ENCODE measurements at places on chromosomes 13 and 19. TPM values are rescaled to one million over a fixed set of nuclear protein-coding genes. Genes with fewer than 3 reads are reported as not detected.

C19orf38 gene
- total RNA-seq, result 1.4 TPM

GRCh38 chr19:29943615-29944014 is 1.6 kb downstream of the URI1 start:
- peaks cover 53% of the 10 kb centered on the region for H3K4me1 ChIP-seq
- H3K27ac ChIP-seq, result peak overlapping the region; percentile 94
- H3K27me3 ChIP-seq, result no peaks in the 10 kb centered on the region
- H3K4me3 ChIP-seq, result peak overlapping the region; percentile 98

PTPRS gene
- 0.69 TPM for total RNA-seq

GRCh38 chr13:66301006-66301405 is 929.1 kb downstream of the PCDH9 start:
- H3K27ac ChIP-seq, result no peak overlapping the region
- H3K4me1 ChIP-seq, result no peaks in the 10 kb centered on the region
- H3K4me3 ChIP-seq, result no peak overlapping the region

CYP2A6 gene
- not detected for total RNA-seq

- no peak overlapping the region for H3K27ac ChIP-seq
- no peaks in the 10 kb centered on the region for H3K27me3 ChIP-seq
- peaks cover 12% of the 10 kb centered on the region for H3K36me3 ChIP-seq
- H3K4me1 ChIP-seq, result no peaks in the 10 kb centered on the region
- no peak overlapping the region for H3K4me3 ChIP-seq
Observed at GRCh38 chr13:95115525-95115924, 185.7 kb downstream of the ABCC4 start.
